ENCODE measurements at places on chromosomes 3 and 15.

GRCh38 chr3:9826815-9827573 lies 16.8 kb downstream of the RPUSD3 start:
- no peak for DNase-seq

DNA sequence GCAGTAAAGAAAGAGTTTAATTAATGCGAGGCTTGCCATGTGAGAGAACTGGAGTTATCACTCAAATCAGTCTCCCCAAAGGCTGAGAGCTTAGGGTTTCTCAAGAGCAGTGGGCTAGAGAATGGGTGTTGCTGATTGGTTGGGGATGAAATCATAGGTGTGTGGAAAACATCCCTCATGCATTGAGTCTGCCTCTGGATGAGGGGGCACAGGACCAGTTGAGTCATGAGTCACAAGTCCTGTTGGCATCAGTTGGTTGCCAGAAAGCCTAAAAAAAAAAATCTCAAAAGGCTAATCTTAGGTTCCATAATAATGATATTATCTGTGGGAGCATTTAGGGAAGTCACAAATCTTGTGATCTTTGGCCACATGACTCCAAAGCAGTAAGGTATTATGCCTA lies 800.3 kb downstream of the TUSC7 start:
- no peak for DNase-seq

DNA sequence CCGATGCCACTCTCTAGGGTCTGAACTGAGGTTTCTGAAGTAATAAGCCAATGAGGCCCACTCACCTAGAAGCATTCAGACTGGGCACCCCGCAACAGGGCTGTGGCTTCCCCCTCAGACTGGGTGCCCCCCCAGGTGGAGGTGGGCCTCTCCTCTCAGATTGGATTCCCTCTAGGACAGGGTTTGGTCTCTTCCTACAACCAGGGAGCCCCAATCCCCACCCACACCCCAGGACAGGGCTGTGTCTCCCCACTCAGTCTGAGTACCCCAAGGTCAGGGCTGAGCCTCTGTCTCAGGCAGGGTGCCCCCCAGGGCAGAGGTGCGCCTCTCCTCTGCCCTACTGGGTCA lies 27.7 kb downstream of the PTH1R start:
- no peak for DNase-seq

DNA sequence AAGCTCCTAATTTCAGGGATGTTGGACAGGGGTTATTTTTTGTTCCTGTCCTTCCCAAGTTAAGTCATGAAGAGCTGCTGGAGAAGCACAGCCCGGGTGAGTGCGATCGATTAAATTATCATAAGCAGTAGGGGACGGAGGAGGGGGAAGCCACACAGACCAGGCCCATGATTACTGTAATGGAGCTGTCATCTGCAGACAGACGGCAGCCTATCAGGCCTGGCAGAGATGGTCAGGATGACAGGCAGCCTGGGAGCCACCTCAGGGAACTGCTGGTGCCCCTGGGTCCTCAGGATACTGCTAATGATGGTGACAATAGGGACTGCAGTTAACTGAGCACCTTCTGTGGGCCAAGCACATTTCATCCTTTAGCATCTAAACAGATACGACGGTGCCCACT lies 147.7 kb downstream of the RAB11A start:
- no peak for DNase-seq

DNA sequence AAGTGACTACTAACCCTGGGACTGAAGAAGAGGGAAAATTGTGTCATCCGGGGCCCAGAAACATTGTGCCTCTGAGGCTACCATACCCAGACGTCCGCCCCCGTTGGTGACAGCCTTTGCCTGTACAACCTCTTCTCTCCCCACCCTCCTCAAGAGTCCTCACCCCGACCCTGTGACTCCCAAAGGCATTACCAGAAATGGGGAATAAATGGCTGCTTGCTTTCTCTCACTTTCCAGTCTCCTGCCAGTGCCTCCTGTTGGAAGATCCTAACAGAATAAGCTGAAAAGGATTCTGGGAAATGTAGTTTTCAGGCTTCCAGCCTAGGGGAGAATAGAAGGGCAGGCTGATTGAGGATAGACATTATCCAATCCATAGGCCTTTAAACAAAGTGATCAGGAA lies 30.8 kb upstream of the SLC25A36 start:
- DNase-seq: peak; percentile 43

- no peak for DNase-seq
These were observed 12.5 kb downstream of the ZPLD1 start for GRCh38 chr3:102447272-102447671.

GRCh38 chr15:47834093-47834492 lies 116.8 kb downstream of the SEMA6D start:
- DNase-seq: no peak

DNA sequence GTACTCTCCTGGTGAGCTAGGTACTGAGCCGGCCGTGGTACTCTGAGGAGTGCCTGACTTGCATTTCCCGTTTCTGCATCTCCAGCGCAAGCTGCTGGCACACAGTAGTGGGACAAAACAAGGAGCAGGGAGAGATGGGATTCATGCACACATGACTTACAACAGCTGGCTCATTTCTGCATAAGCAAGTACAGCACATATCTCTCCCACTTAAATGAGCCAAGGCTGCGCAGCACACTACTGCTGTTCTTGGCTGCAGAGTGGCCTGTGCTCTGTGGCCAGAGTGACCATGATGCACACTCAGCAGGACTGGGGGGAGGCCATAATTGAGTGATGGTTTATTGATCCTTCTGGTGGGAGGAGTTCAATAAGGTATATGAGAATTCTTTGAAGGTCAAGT lies 59.2 kb upstream of the ABHD17C start:
- DNase-seq: no peak

DNA sequence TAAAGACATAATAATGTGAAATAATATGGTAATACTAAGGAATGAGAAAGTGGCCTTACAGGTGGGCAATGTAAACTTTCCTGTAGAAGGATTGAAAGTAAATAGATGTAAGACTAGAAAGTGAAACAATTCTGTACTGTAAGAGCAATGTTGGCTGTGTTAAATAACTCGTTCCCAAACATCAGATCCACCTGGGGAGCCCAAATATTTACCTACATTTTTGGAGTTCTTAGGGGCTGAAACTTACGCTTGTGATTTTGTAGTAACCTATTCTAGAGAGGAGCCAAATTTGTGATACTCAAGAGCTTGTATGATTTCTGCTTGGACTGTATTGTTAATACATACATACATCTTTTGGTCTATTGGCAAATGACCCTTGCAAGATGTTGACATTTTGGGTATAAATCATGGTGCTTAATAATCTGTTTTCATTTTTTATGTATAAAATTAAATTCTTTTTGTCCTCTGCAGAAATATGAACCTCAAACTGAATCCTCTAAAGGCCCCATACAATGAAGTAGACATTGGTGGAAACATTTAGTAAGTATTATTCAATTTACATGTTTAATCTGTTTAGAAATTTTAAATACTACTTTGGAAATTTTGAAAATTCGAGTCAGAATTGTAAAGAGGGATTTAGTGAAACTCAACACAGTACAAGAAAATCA lies 8.5 kb upstream of the CHD2 start:
- DNase-seq: no peak

All from neuronal stem cell (in vitro differentiated cells).